ENCODE measurements at places on chromosomes 11 and 22. TPM values are rescaled to one million over a fixed set of nuclear protein-coding genes. Genes with fewer than 3 reads are reported as not detected.

Gene DGCR6
- total RNA-seq, result 2.5 TPM

Gene SCGB1D1
- not detected for total RNA-seq

Gene KRTAP5-8
- total RNA-seq, result not detected

GRCh38 chr22:42408810-42409529 lies 23.2 kb downstream of the NFAM1 start:
- no peak overlapping the region for H3K4me3 ChIP-seq
- no peaks in the 10 kb centered on the region for H3K36me3 ChIP-seq
- H3K4me1 ChIP-seq, result no peaks in the 10 kb centered on the region
- H3K27me3 ChIP-seq, result no peaks in the 10 kb centered on the region
- DNase-seq, result no peak

DNA sequence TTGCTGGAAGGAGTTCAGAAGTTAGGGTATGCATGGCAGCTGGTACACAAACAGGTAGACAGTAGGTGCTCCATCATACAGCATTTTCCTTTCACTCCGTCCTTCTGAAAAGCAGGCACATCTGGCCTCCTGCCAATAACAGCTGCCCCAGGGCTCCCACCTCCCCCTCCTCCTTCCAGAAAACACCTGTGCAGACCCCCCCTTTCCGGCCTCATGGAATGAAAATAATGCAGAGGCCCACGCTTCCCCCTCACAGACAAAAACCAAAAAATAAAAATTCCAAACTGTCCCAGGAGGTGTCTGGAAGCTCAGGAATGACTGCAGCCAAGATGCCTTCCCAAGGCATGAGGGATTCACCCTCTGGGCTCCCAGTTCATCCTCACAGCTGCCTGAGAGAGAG lies 185.5 kb downstream of the MN1 start:
- no peak for DNase-seq
- no peak overlapping the region for H3K4me3 ChIP-seq
- H3K27me3 ChIP-seq, result peaks cover 22% of the 10 kb centered on the region
- H3K4me1 ChIP-seq, result no peaks in the 10 kb centered on the region
- H3K36me3 ChIP-seq, result no peaks in the 10 kb centered on the region
- H3K27ac ChIP-seq, result no peak overlapping the region

DNA sequence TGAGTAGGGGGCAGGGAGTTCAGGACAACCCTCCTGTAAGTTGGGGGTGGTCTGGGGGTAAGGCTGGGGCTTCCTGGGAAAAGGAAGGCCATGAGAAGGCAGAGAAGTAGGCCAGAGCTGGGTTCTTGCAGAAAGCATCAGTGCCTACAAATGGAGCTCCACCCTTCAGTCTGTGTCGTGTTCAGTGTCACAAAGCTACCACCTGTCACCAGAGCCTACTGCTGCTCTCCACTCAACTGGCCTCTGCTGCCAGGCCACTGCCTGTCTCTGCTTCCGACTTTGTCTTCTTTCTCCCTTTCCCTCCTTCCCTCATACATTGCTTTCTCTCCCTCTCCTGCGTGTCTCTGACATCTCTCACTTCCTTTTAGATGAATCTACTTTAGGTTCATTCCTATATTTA lies 3.4 kb upstream of the WBP2NL start:
- DNase-seq, result no peak
- peaks cover 6% of the 10 kb centered on the region for H3K36me3 ChIP-seq
- no peaks in the 10 kb centered on the region for H3K27me3 ChIP-seq
- no peak overlapping the region for H3K4me3 ChIP-seq
- H3K4me1 ChIP-seq, result peaks cover 26% of the 10 kb centered on the region

DNA sequence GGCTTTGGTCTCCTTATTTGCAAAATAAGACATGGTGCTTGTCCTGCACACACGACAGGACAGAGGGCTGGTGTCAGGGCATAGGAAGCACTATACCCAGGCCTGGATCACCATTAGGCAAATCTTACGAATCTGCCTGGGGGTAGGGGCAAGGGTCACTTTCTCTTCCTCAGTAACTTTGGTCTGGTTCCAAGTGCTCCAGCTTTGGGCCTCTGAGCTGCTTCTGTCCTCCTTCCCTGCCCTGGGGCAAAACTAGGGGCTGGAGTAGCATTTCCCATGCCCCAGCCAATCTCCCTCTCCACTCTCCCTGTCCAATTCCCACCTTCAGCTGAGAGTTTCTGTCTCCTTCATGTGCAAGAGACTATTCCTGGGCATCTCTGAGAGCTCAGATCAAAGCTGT lies 123.7 kb upstream of the NECTIN1 start:
- no peak for DNase-seq
- H3K27ac ChIP-seq, result no peak overlapping the region
- no peaks in the 10 kb centered on the region for H3K36me3 ChIP-seq
- no peak overlapping the region for H3K4me3 ChIP-seq
